A172 (cell line): ENCODE measurements at places on chromosomes 16 and 17. TPM values are rescaled to one million over a fixed set of nuclear protein-coding genes. Genes with fewer than 3 reads are reported as not detected.

DNA sequence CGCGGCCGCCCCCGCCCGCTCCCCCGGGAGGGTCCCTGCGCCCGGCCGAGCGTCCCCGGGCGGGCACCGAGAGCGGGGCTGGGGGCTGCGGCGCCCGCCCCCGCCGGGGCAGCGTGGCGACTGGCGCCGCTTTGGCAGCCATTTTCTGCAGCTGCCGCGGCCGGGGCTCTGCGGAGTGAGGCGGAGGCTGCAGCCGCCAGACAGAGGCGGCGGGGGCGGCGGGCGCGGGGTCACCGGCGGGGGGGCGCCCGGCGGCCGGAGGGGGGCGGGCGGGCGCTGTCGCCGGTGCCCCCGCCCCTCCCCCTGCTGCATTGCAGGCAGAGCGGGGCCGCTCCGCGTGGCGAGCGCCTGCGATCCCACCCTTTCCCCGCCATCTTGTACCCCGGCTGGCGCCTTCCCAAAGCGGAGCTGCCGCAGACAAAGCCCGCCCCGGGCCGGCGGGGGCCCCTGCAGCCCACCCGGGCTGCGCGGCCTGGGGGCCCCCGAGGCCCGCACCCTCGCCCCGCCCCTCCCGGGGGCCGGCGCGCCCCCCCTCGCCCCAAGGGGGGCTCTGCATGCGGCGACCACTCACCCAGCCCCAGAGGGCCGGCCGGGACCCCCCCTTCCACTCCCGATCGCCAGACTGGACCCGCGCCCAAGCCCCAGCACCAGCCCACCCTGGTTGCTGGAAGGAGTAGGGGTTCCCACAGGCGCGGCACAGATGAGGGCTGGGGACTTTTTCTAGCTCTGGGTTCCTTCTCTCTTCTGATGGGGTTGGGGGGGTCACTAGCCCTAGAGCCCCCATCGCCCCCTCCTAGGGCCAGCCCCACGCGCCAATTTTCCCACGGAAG, 16.6 kb upstream of the CBX8 start:
- no peak for DNase-seq

- DNase-seq, result no peak
Measured at GRCh38 chr17:63482509-63482908, 5.6 kb downstream of the ACE start.

TM4SF5 gene
- not detected in 2 replicates for total RNA-seq

- DNase-seq, result peak; percentile 87
Measured at GRCh38 chr17:30550512-30551273, 73.5 kb downstream of the GOSR1 start.

GRCh38 chr16:3759736-3760135, 42.4 kb upstream of the TRAP1 start:
- DNase-seq, result no peak

DNA sequence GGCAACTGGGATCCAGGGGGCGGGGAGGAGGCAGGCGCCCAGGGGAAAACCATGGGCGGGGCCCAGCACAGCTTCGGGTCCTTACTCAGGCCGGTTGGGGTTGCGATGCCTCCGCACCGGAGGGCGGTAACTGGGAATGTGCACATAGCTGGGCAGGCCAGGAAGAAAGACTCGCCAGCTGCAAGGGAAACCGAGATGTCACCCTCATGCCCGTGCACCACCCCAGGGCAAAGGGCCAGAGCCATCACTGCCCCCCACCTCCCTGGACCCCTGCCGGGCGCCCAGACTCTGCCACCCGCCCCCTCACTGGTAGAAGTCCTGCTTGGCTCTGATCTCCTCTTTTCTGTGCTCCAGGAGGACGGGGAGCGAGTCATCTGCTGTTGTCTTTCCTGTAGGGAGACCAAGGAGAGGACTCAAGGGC, 6.7 kb downstream of the ALOX12B start:
- no peak for DNase-seq

PLLP gene
- 0.55 TPM in 1 of 2 replicates, not detected in the other for total RNA-seq

DNA sequence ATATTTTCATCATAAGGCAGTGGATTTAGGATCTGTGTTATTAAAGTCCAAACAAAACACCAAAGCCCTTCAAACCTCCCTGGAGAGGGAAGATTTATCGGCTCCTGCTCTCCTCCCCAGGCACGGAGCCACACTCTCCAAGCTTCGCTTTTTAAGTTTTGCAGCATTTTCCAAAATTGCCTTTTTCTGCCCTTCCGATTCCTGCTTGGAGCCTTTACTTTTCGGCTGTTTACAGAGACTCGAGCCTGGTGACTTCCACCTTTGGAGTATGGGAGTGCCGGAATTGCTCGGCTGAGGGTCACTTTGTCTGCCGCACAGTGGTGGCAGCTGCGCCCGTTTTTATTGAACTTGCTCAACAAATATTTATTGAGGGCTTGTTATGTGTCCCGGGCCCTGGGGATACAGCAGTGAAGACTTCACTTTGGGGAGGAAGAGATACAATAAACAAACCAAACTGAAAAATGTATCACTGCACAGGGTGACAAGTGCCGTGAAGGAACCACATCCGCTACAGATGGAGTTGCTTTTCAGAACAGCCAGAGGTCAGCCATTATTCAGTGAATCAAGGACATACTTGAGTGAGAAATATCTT, 185.5 kb downstream of the NTN1 start:
- no peak for DNase-seq

CEP295NL gene
- 0.81 and 0.89 TPM in 2 replicates for total RNA-seq

DNA sequence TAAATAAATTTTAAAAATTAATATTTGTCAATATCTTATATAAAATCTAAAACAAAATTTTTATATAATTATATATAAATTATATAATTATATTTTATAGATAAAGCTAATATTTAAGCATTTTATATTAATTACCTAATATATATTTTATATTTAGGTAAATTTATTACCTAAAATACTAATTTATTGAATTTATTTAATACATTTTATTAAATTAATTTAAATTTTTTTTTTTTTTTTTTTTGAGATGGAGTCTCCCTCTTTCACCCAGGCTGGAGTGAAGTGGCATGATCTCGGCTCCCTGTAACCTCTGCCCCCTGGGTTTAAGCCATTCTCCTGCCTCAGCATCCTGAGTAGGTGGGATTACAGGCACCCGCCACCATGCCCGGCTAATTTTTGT, 22.4 kb downstream of the ATAD5 start:
- DNase-seq, result no peak

- DNase-seq, result peak; percentile 68
Measured at GRCh38 chr16:11078812-11079459, 134.6 kb downstream of the CLEC16A start.

DNA sequence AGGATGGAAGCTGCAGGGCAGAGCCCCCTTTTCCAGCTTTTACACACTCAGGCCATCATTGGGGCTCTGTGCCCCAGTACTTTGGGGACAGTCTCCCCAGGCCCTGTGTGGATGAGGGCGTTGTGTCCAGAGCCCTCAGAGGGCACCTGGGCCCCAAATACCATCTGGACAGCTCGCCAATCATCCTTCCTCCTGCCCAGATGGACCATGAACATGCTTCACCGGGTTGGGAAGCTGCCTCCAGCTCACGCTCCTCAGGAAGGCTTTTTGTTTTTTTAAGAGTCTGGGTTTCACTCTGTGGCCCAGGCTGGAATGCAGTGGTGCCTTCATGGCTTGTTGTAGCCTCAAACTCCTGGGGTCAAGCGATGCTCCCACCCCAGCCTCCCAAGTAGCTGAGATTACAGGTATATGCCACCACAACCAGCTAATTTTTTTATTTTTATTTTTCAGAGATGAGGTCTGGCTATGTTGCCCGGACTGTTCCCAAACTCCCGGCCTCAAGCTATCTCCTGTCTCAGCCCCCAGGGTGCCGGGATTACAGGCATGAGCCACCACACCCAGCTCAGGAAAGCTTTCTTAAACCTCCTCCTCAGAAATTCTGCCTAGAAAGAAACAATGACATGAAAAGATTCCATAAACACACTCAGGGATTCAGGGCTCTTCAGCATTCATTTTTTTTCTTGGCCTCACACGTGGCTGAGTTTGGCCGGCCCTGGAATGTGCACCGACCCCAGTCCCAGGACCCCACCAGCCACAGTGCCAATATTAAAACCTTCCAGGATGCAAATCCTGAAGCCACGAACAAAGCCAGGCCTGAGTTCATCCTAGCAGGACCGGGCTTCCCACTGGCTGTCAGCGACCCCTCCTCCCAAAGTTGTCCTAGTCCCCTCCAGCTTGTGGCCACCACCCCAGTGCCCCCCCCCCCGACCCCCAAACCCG, 27.4 kb upstream of the ZNF423 start:
- no peak for DNase-seq

DNA sequence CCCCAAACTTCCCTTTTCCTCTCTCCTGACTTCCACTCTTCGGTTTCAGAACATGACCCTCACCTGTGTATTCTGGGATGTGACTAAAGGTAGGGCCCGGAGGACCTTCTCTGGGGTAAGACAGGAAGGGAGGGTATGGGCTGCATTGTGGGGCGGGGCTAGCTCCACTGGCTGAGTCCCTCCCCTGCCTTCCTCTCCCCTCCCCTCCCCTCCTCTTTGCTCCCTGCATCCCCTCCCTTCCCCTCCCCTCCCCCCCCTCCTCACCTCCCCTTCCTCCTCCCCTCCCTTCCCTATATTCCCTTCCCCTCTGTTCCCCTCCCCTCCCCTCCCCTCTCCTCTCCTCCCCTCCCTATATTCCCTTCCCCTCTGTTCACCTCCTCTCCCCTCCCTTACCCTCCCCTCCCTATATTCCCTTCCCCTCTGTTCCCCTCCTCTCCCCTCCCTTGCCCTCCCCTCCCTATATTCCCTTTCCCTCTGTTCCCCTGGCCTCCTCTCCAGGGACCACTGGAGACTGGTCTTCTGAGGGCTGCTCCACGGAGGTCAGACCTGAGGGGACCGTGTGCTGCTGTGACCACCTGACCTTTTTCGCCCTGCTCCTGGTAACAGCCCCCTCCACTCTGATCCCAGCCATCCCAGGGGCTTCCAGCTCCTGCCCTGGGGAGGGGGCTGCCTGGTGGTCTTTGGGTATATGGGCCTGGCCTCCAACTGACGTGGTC, 11.8 kb downstream of the ADGRG3 start:
- DNase-seq, result no peak

GRCh38 chr16:73171380-73171779, 123.5 kb upstream of the ZFHX3 start:
- DNase-seq, result no peak

GRCh38 chr17:83110735-83111134, 31.3 kb downstream of the METRNL start:
- DNase-seq, result no peak

- no peak for DNase-seq
Measured at GRCh38 chr16:75774197-75774596, 47.9 kb upstream of the CPHXL start.

MNT gene
- total RNA-seq, result 4.3 and 9.1 TPM in 2 replicates

TEX19 gene
- 0.22 TPM in 1 of 2 replicates, not detected in the other for total RNA-seq

DNA sequence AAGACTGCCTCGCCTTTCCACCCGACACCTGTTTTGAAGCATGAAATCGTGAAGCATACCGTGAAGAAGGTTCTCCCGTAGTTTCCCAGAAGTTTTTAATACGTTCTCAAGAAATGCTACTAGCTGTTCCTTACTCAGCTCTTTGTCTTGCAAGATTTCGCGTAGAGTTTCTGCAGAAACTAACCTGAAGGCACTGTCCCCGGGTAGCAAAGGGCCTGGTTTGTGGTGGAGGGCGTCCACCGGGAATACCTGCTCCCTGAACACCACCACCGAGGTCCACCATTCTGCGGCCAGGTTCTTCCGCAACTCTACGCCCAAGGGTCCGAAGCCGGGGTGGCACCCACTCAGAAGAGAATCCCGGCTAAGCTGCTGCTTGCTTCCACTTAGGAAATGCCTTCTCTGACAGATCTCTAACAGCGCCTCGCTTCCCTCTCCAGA, 487 bp downstream of the POLG2 start:
- no peak for DNase-seq
